Colonic mucosa (tissue), 4 donors: ENCODE measurements at places on chromosomes 1 and 21.

- no peak for DNase-seq
Measured at GRCh38 chr1:225182716-225183115, 245.1 kb downstream of the LBR start.

DNA sequence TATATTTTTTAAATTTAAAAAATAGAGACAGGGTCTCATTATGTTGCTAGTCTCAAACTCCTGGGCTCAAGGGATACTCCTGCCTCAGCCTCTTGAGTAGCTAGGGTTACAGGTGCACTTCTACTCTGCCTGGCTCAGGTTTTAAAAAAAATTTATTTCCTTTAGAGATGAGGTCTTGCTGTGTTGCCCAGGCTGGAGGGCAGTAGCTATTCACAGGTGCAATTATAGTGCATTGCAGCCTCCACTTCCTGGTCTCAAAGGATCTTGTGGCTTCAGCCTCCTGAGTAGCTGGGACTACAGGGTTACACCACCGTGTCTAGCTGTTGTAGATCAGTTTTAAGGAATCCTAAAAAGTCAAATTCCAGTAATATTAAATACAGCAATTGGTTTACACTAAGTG lies 5.0 kb downstream of the RNF11 start:
- no peak for DNase-seq

GRCh38 chr1:225554216-225554812 lies 98.6 kb downstream of the ENAH start:
- no peak for DNase-seq

GRCh38 chr1:74913978-74914377 lies 181.0 kb downstream of the TYW3 start:
- no peak for DNase-seq

GRCh38 chr1:77534456-77534855 lies 148.0 kb downstream of the ZZZ3 start:
- DNase-seq, result no peak

GRCh38 chr1:57067863-57068262 lies 102.0 kb upstream of the C8B start:
- DNase-seq, result no peak

- no peak for DNase-seq
Measured at GRCh38 chr21:44383216-44383615, 29.8 kb downstream of the TRPM2 start.

GRCh38 chr21:45386728-45387371 lies 18.1 kb upstream of the COL18A1 start:
- DNase-seq, result no peak

GRCh38 chr1:226826479-226827261 lies 43.7 kb upstream of the PSEN2 start:
- DNase-seq, result no peak

DNA sequence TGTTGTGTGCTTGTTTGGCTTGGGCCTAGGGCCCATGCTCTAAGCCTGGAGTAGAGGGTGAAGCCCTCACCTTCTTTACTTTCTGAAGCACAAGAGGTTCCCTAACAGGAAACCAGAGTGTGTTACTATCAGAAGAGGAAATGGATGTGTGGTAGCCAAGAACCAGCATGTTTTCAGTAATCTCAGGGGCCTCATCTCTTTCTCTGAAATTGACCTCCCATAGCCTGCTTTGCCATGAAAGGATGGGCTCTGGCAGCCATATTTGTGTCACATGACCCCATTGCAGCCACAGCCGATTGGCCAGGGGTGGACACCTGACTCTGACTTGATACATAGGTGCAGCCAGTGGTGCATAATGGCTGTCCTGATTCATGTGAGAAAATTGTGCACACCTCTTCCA lies 18.6 kb downstream of the A3GALT2 start:
- no peak for DNase-seq

DNA sequence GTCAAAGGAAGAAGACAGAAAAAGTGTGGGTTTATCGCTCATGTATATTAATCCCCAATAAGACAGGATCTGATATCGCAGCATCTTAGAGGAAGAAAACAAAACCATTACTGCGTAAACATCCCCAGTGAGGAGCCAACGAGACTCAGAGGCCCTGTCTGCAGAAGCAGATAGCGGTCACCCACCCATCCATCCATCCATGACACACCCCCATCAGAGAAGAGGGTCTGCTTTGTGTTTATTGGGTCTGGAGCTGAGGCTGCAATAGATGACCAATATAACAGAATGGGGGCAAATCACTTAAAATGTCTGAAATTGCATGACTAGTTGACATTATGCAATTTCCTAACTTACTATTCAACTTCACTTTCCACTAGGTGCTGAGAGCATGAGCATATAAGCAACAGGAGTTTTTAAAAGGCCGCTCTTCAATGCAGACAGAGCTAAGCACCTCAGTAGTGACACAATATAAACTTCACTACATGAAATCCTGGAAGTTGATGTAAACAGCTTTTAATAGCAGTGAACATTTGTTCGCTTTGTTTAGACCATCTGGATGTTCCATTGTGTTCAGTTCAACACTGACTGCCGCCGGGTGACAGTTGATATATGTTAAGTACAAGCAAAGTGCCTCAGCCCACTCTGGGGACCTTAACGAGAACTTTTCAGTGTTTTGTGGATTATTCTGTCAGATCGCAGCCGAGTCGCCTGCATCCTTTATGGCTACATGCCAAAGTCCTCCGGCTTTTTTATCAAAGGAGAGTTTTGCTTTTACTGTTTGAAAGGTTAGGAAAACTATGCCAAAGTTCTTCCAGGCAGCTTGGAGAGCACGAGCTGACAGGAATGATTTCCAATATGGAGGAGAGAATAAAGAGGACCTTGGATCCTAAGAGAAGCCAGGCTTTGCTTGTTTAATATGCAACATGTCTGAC lies 167.5 kb downstream of the ZNF281 start:
- DNase-seq, result no peak

DNA sequence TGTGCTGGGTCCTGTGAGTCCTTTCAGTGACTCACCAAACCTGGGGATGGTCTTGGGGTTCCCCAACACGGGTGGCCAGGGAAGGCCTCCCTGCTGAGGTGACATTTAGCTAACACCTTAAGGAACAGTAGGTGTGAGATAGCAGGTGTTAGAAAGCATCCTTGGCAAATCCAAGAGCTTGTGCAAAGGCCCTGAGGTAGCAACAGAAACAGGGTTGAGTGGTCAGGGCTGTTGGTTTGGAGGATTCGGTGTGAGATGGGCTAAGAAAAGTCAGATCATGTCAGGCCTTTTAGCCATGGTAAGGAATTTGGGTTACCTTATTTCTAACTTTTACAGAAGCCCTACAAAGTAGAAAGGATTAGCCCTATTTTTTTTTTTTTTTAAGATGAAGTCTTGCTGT lies 343.0 kb downstream of the CAMTA1 start:
- no peak for DNase-seq

- no peak for DNase-seq
Measured at GRCh38 chr1:8723010-8723409, 94.4 kb downstream of the RERE start.

DNA sequence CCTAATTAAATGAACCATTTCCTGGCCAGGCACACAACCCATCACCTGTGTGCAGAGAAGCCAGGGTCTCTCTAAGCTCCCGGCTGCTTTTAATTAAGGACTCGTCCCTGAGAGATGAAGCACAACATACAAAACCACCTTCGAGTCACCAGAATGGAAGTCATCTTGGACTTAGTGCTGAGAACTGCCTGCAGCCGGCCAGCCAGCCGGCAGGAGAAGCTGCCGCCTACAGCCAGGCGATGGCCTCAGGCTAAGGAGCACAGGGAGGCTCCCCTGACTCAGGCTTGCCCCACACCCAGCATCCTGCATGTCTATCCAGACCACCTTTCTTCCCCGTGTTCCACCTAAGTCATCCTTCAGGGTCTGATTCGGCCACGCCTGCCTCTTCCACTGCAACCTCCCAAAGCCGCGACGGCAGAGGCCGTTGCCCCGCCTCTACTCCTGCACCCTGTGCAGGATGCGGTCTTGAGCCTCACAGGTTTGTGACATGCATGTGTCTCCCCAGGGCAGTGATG lies 83.6 kb downstream of the SLC66A1 start:
- no peak for DNase-seq

- no peak for DNase-seq
Measured at GRCh38 chr1:56435434-56436262, 143.7 kb downstream of the PLPP3 start.

DNA sequence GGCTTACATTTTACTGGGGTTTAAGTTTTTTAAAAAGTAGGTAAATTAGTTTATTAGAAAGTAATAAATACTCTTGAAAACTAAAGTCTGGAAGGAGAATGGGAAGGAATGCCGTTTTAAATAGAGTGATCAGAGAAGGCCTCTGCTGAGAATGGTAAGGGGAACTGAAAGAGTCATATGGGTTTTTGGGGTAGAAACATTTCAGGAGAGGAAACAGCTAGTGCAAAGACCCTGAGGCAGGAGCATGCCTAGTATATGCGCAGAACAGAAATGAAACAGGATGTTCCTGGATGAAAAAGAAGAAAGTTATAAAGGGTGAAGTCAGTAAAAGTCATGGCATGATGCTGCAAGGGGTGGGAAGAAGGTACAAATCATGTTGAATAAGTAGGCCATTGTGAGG lies 38.9 kb downstream of the ZC3H11B start:
- no peak for DNase-seq

DNA sequence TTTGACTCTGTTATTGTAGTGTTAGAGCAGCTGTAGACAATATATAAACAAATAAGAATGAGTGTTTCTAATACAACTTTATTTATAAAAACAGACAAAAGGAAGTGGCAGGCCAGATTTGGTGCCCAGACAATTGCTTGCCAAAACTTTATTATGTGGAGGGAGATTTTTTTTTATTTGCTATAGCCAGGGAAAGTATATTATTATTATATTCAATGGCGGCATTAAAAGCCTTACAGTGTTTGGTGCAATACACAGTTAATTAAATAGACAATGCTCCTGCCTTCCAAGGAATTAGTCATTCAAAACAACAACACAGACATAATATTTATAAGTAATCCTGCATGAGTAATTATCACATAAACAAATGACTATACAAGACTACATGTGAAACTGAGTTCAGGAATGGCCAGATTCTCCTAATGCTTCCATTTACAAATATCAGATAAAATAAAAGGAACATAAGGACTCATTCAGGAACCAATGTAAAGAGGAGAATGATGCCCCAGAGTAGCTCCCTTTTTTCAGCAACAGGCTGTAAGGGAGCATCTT lies 10.6 kb upstream of the RC3H1 start:
- DNase-seq, result no peak

DNA sequence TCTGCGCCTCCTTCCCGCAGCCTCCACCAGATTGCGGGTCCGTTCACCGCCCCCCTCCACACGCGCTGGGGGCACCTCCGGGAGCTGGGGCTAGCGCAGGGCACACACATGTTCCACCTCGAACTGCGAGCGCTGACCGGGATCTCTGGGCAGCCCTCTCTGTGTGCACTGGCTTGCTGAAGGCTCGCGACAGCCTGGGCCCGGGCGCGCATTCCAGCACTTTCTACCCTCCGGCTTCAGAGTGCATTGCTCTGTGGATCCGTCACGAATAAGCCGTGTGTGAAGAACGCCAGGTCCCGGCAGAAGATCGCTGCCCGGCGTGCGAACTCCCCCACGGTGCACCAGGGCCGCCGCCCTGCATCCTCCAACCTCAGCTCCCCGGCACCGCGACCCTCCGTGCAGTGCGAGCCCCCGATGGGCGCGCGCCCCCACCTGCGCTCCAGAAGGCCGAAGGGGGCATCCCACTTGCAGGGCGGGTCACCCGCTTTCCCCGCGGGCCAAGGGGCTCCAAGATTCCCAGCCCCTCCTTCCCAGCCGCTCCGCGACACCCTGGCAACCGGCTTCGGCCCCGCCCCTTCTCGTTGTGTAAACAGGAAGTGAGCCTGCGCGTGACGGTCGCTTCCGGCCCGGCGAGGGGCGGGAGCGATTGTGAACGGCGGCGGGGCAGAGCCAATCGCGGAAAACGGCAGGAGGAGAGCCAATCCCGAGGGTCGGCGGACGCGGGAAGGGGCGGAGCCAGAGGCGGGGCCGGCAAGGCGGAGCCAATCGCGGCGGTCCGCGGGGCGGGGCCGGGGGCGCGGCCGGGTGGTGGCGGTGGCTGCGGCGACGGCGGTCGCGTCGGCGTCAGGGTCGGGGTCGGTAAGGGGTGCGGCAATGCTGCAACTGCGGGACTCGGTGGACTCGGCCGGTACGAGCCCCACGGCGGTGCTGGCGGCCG lies at the start of gene TPRG1L:
Gene TPRG1L, plus strand, starts transcription at position 816 of the 937 bp plus-strand sequence. Its CDS starts 58 bp downstream, at position 874.
- DNase-seq, result peak; percentile 99

DNA sequence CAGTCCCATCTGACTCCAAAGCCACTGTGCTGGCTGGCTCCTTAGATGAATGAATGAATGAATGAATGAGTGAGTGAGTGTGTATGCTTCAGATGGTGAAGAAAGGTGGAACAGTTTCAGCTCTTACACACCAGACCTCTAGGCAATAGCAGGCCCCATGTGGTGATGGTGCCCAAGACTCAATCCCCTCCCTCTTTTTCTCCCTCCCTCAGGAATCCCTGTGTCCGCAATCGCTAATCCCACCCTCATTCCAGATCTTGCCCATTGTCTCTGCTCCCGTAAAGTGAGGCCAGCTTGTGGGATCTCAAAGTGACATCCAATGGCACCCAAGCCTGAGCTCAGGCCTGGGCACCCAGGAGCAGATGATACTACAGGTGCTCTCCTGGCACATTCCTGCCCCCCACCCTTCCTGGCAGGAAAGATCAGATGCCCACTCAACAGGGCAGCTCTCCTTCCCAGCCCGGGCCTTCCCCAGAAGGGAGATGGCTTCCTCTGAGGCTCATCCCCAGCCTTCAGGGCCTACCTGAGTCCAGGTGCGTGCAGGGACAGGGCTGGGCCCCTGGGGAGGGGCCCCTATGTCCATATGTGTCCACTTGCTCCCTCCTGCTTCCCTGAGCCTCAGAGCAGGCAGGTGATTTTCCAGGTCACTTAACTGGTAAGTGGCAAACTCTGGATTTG lies 106.4 kb downstream of the HMGB4 start:
- no peak for DNase-seq

DNA sequence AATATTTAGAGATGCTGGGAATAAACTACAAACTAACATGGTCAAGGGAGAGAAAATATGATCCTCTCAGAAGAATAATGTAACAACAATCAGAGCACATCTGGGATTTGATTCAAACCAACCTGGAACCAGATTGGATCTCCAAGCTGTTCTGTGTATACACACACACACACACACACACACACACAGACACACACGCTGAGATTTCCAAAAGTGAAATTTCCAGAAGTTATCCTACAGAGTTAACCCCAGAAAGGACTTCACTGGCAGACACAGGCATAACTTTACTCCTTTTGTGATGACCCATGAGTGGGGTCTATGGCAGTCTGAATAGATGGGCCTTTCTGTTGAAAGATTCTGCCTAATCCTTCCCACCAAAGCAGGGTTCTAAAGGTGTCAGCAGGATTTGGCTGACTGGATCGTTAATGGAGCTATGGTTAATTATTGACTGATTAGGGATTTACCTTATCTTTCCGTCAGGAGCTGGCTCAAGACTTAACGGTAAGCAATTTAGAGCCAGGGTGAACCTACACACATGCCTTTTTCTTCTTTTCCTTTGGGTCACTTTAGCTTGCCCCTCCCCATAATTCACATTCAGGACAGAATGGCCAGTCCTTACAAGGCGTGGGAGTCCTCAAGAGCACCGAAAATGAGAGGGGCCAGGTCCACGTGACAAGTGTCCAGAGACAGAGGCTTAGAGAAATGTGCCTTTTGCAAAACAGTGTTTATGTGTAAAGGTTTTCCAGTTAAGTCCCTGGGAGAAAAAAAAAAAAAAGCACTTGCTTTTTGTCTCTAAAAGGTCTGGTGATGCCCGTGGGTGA lies 10.9 kb upstream of the PROX1 start:
- DNase-seq, result no peak
